GM18507 (cell line): ENCODE measurements at places on chromosomes 7 and 10.

DNA sequence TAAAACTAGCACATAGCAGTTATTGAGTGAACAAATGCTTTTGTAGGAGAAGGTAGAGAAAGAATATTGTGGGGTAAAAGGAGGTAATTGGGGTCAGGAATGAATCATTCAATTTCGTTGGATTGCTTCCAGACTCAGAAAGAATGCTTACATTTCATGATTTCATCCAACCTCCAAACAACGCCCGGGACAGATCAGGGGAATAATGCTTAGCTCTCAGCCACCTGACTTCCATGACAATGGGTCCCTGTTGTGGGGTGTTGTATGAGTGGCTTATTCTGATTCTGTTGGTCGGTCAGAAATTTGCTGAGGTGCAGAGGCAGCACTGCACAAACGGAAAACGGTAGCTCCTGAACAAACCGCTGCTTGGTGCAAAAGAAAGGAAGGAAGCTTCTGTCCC lies 24.0 kb upstream of the INPP5F start:
- no peak for DNase-seq

GRCh38 chr7:102004848-102005247 lies 187.4 kb downstream of the CUX1 start:
- no peak for DNase-seq

- no peak for DNase-seq
These were observed 518.8 kb downstream of the CNTNAP2 start for GRCh38 chr7:146635205-146636032.

- no peak for DNase-seq
These were observed 132.2 kb downstream of the VIPR2 start for GRCh38 chr7:159012353-159013069.

- no peak for DNase-seq
These were observed 118.9 kb downstream of the PRPF18 start for GRCh38 chr10:13705526-13706174.

- DNase-seq: no peak
These were observed 200.6 kb downstream of the DIP2C start for GRCh38 chr10:488933-489215.

DNA sequence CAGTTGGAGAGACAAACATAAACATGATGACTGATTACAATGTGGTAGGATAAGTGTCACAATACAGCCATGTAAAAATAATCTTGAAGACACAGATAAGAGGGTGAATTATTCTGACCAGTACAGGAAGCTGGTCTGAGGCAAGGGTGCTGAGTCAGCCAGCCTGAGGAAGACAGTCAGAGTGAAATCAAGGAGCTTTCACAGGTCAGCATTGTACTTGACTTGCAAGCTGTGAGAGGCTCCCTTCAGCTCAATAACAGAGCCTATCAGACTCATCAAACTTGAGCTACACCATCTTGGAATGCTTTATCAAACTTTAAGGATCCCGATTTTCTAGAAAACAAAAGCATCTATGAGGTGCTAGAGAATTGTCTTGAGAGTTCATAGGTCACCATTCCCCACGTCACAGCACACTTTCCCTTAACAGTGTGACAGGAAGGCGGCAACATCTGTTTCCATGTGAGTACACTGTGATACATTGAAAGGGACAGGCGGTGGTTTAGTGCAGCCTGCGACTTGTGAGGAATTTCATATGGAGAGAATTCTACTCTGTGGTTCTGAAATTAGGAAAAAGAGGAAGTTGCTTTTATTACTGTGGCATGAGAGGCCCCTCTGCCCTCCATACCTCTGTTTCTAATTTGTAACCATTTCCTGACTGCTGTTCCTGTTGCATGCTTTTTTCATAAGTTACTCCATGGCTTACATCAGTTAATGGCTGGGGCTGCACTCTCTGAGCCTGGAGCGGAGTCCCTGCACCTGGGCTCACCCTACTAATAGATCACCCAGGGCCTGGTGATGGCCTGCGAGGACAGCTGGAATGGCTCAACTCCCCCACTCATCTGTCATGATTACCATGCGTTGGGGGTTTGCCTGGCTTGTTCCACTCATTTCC lies 417.1 kb downstream of the SUGCT start:
- no peak for DNase-seq

GRCh38 chr7:154874409-154875113 lies 128.4 kb downstream of the PAXIP1 start:
- no peak for DNase-seq

GRCh38 chr7:129279757-129280156 lies 54.9 kb downstream of the AHCYL2 start:
- DNase-seq: no peak

DNA sequence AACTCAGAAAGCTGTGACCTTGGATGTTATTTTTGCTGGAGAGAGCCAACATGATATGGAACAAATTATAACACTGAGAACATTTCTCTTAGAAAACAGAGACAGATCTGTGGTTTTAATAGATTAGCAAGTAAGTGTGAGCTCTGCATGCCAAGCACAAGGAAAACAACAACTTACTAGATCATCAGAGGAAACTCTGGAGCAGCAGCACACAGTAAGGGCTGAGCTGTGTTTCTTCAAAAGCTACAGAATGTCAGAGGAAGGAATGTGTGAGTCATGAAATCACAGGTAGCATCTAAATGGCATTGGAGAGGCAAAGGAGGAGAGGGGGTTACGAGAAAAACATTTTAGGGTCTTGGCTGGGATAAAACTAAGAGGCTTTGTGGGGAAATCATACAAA lies 283.4 kb upstream of the FZD8 start:
- no peak for DNase-seq

- no peak for DNase-seq
These were observed 133.4 kb upstream of the PTN start for GRCh38 chr7:137476937-137477336.

DNA sequence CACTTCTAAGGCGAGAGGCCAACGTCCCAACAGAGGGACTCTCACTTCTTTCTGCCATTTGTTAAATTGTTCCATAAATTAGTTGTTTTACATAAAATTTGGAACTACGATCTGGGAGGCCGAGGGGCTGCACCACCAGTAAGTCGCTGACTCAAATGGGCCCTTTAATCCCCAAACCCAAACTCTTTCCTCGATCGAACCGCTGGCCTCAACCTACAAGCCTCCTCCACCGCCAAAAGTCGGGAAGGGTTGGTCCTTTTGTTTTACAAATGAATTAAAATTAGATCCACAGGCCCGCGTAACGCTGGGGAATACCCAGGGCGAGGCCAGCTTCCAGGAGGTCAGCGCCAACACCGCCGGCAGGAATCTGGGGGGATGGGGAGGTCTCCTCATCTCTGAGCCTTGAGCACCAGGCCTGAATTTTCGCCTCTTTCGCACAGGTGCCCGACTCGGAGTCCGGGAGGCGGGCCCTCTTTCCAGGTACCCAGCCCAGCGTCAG lies 1.2 kb upstream of the FOXI2 start:
- no peak for DNase-seq

DNA sequence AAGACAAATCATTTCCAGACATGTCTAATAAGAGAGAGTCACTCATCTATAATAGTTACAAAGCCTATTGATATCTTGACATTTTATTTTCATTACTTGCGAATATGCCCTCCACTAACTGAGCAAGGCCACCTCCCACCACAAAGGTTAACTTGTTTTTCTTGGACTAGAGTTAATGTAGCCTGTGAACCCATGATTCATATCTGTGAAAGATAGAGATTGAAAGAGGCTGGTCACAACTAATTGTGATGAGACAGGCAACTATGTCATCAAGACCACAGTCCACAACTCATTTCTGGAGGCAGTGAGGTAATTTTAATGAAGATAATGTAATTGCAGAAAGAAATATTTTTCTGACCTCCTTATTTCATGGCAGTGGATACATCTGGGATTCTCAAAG lies 491.8 kb upstream of the TPK1 start:
- DNase-seq: no peak

DNA sequence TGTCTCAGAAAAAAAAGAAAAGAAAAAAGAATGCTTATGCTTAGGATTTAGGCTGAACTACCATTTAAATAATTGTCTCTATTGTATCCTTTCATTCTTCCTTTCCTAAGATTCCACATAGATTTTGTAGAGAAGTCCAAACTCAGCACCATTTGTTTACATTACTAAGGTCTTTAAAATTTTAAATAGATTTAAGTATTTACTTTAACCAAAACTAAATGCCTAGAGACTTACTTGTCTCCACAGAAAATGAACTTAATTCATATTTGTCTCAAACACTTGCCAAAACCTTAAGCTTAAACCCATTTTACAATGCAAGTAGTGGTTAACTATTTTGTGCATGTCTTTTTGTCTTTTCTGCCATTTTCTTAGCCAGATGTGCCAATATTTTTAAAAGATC lies 54.1 kb upstream of the ABI1 start:
- no peak for DNase-seq

DNA sequence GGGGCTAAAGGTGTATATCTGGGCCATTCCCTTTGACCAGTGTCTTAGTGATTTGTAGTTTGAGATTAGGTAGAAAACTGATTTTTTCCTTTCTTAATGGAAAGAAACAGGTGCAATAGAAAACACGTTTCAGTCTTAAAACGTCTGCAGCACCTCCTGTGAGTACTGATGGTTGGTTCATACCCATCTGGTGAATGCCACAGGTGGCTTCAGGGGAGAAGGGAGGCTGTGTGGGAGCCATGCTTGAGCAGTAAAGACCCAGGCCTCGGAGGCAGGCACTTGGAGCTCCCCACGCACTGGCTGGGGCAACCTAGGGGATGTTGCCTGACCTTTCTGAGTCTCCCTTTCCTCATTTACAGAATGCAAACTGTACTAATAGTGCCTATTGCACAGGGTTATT lies 171.5 kb upstream of the GRB10 start:
- DNase-seq: no peak

DNA sequence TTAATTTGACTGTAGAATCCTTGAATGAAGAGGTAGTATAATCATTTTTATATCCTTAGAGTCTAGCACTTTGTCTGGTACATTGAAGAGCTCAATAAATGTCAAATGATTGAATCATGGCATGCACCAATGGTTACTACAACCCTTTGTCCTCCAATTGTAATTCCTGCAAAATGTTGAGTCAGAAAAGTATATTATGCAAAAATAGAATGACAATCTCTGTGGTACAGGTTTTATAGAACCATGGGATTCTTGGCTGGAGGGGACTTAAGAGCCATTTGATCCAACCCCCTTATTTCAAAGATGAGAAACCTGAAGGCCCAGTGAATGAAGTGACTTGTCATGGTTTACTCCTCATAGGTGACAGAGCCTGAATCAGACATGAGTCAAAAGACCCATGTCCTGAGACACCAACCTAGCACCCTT lies 30.9 kb upstream of the SMKR1 start:
- DNase-seq: no peak

- no peak for DNase-seq
These were observed 88.4 kb downstream of the PHF14 start for GRCh38 chr7:11062110-11062509.

GRCh38 chr7:3089493-3089892 lies 45.8 kb upstream of the CARD11 start:
- DNase-seq: no peak

GRCh38 chr10:74186678-74187077 lies 35.7 kb downstream of the ADK start:
- DNase-seq: no peak

GRCh38 chr7:30988351-30989005 lies 24.7 kb downstream of the GHRHR start:
- no peak for DNase-seq

DNA sequence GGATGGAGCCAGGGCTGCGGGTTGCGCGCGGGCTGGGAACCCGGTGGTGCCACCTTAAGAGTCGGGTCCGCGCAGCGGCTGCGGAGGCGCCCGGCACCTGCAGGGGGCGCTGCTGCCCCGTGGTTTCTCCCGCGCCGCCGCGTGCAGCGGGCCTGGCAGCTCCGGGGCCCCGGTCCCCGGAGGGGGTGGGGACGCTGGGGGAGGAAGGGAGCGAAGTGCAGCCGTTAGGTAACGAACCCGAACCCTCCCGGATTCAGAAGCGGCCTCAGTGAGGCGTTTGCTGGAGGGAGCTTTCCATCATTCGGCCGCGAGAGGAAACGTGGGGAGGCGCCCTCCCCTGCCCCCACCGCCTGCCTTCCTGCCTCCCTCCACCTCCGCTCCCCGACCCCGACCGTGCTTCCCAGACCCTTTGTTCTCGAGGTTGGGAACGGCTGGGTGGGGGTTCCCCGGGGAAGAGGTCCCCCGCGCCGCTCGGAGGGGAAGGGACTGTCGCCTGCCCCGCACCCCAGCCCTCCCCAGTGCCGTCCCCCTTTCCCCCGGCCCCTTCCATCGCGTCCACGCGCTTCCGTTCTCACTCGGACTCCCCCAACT lies 29.6 kb downstream of the SKIDA1 start:
- peak; percentile 89 for DNase-seq

- DNase-seq: no peak
These were observed 172.2 kb upstream of the COL1A2 start for GRCh38 chr7:94222516-94222915.

DNA sequence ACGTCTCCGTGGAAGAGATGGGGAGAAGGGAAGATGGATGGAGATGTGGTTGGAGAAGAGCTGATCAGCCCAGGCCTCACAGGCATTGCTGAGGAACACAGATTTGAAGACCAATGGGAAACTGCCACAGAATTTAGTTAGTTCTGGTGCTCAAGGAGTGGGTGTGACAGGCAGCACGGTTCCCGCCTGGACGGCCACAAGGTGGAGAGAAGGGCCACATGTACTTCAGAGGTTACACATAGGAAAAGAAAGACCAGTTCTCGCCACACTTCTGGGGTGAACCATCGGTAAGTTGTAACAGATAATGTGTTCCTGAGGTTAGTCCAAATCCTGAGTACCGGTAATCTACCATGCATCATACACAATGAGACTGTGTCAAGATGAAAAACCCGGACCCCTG lies 29.5 kb upstream of the GJD4 start:
- DNase-seq: no peak

GRCh38 chr10:108411894-108412293 lies 1247.4 kb upstream of the SORCS1 start:
- no peak for DNase-seq

DNA sequence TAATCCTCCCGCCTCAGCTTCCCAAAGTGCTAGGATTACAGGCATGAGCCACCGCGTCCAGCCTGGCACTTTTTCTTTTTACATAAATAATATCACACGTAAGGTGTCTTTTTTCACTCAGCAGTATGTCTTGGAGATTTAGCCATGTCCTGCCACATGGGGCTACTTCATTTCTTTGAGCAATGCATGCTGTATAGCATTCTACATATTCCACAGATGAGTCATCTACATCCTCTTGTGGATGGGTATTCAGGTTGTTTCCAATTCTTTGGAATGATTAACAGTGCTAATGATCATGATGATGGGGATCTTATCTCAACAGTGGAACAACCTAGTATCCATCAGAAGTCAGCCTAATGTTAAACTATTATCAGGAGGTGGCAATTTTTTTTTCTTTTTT lies 50.8 kb downstream of the ZNF503 start:
- no peak for DNase-seq
